ENCODE measurements at places on chromosomes 4 and X.

DNA sequence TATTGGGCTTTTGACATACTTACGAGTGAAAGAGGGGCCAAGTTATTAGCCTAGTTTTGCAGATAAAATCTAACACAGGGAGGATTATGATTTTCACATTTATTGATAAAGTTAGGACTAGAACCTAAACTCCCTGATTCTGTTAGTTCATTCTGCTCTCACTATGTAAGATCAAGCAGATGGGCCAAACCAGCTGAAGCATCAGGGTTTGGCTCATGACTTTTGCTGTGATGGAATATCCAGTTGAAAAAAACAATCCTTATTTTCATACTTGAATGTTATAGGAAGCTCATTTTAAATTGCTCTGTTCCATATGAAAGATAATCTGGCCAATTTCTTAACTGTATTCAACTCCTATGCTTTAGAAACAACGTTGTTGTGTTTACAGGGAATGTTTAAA lies 21.2 kb downstream of the SPRY1 start:
- DNase-seq: no peak

DNA sequence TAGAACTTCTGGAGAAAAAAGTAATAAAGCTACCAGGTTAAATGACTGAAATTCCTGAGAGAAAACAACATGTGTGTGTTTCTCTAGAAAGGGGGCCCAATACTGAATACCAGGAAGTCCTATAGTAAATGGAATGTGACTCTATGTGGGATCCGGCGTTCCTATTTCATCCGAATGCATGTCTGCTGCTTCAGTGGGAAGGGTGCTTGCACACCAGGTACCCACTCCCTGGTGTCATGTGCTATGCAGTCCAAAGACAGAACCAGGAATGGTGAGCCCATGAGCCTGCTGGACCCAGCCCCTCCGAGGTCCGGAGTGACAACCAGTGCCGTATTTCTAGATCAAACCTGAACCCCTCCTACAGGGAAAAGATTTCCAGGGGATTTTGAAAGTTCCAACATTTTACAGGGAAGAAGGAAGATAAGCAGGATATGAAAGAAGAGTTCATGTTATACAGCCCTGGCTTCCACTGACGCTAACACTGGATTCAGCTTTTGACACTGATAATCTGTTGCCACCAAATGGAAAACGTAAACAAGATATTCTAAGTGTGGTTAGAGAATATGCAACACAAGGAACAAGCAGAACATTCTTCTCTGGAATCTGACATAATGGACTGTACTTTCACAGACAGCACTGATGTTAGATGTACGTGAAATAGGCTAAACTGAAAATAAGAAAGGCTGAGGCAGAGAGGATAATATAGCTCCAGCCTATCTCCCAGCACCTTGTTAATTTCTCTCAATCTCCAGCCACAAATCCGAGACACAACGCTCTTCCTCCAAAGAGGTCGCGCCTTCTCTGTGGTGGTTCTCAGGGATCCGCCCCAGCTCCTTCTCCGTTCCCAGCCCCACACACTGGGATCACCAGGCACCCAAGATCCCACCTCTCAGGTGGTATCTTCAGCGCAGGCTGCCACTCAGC lies 725 bp upstream of the CXCL1 start:
- no peak for DNase-seq

DNA sequence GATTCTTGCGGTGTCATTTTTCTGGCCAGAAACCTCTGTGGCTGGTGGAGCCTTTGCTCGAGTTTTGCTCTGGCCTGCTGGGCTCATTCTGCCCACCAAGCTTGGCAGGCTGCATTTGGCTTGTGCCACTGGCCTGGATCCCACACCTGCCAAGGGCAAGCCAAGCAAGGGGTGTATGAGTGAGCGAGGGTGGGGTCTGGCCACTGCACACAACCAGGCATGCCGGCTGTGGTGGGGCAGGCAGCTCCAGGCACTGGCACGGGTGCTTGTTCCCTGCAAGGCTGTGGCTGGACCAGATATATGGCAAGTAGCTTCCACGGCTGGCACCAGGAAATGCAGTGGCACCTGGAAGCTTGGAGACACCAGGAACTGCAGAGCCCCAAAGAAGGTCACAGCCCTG lies 68.6 kb upstream of the PPP3CA start:
- DNase-seq: no peak

DNA sequence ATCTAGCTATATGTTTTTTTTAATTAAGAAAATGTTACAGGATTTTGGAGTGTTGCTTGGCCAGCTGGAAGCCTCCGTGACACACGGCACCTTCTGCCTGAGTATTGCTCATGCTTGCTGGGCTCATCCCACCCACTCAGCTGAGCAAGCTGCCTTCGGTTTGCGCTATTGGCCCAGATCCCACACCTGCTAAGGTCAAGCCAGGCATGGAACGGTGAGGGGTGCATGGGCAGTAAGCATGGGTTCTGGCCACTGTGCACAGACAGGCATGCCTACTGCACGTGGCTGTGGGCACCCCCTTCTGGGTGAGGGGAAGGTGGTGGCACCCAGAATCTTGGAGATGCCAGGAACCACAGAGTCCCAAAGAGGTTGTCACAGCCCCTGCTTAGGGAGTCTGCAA lies 1178.4 kb upstream of the PCDH7 start:
- DNase-seq: no peak

GRCh38 chr4:140644470-140645185 lies 75.9 kb upstream of the UCP1 start:
- DNase-seq: no peak

GRCh38 chrX:150958177-150958576 lies 25.0 kb upstream of the HMGB3 start:
- DNase-seq: no peak

GRCh38 chr4:110175634-110176033 lies 22.8 kb downstream of the ELOVL6 start:
- DNase-seq: peak; percentile 23

DNA sequence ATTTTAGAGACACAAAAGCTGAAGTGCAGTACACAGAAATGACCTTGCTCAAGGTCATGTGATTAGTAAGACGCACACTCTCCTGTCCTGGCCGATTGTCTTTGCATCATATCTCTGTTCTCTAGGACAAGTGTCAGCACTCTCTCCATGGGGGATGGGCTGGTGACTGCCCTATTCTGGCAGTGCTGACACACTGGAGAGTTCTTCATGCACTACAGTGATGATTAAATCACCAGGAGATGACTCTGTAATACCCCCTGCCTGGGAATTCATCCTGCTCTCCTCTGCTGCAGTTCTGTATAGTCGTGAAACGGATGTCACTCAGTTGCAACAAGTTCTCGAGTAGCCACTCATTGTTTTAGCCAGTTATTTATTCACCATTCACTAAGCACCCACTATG lies 5.3 kb upstream of the SHISA3 start:
- DNase-seq: no peak

GRCh38 chrX:119895843-119896326 lies at the start of gene AKAP14:
Gene AKAP14 (plus strand): TSS chrX:119895893. CDS start chrX:119903224, 7,331 bp downstream.
- no peak for DNase-seq

GRCh38 chr4:23728393-23728792 lies 161.5 kb downstream of the PPARGC1A start:
- DNase-seq: peak; percentile 93

- DNase-seq: peak; percentile 37
These were observed 482 bp downstream of the GSTCD start for GRCh38 chr4:105709081-105709450.

DNA sequence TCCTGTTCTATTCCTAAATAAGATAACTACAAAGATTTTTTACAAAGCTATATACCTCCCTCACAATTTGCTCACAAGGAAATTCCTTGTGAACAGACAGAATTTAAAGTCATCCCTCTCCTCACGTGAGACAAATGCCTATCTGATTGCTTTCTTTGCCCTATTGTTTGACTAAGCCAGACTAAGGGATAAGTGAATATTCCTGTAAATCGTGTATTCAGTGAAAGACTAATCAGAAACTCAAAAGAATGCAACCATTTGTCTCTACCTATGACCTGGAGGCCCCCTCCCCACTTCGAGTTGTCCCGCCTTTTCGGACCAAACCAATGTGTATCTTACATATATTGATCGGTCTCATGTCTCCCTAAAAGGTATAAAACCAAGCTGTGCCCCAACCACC lies 15.3 kb upstream of the ZBTB33 start:
- no peak for DNase-seq

- DNase-seq: no peak
These were observed 34.1 kb upstream of the TNIP3 start for GRCh38 chr4:121198251-121198650.

DNA sequence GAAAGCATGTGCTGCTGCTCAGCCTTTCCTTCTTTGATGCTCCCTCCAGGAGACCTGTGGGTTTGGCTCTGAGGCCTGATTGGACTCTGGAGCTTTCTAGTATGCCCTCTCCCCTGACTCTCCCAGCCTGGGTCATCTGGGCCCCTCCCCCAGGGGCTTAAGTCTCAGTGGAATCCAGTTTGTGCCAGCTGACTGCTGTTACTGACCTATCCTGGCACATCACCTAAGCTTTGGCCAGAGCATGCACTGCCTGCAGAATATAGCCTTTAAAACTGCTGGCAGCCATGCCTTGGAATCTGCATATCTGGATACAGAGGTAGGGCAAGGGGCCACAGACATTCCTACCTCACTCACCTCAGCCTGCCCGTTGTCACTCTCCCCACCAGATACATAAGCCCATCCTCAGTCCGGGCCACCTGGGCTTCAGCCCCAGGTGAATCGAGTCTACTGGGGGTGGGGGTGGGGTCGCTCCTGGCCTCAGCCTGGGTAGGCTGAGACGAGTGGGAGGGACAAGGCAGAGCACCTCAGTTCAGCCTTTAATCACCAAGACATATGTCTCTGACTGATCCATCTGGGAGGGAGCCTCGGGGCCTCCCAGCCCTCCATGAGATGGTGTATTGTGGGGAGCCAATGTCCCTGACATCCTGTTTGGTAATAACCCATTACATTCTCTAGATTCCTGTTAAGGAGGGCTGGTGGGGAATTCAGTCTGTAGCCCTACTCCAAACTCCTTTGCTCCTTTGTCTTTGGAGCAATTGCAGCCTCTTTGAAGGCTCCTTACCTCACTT lies 61.2 kb downstream of the STARD8 start:
- peak; percentile 67 for DNase-seq

DNA sequence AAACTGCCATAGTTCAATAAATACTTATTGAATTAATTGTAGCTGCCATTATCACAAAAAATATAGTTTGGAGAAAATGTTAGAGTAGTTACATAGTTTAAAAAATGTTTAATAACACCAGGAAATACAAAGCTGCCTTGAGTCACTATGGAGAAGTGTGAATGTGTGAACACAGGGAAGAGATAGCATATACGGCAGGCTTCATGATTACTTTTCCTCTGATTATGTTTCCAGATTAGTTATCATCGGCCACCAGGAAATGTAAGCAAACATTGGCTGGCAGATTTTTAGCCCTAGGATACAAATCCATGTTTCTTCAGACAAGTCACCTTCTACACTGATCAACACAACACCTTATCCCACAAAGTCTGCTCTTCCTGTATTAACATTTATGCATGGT lies 4.4 kb downstream of the PRDM5 start:
- DNase-seq: no peak

DNA sequence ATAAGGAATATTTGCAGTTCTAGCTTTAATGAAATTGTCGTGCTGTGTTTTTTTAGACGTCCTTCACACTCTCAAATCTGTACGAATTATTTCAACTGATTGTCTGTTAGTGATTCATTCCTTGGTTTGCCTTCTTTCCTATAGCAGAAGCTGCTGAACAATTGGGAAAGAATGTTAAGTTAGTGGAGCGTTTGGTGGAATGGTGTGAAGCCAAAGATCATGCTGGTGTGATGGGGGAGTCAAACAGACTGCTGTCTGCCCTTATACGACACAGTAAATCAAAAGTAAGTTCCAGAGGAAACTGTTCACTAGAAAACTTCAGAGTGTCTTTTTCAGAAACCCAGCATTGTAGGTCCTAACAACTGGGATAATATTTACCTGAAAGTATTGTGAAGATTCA lies 159.9 kb downstream of the RAP1GDS1 start:
- DNase-seq: peak; percentile 81

DNA sequence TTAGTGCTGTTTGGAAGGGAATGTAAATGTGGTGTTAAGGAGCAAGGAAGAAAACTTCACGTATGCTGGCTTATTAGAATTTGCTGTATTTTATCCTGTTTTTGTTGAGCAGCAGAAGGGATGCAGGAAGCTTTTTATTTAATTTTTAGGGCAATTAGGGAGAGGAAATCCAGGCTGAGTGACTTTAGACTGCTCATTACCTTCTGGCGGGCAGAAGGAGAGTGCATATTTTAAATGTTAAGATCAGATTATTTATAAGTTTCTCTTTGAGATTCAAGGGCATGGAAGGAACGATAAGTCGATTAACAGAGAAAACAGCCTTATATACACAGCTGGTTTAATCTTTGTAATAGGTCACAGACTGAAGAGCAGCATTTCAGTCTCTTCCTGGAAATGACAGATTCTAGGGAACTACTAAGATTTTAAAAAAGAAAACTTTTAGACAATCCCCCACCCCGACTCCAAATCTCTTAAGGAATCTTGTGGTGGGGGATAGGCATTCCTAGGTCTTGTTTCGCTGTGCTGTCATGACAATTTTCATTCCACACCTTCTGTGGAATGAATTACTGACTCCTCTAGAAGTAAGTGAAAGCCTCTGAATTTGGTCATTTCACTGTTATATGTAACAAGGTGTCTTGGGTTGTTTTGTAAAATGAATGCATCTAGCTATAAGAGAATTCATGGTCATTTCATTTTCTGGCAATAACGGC lies 402.5 kb downstream of the RAPGEF2 start:
- DNase-seq: no peak

- no peak for DNase-seq
These were observed 27.3 kb downstream of the IQCM start for GRCh38 chr4:149788300-149788699.

GRCh38 chr4:122224348-122224747 lies 72.2 kb downstream of the BLTP1 start:
- peak; percentile 17 for DNase-seq

GRCh38 chr4:176320976-176321361 lies 1.2 kb downstream of the SPCS3 start:
- DNase-seq: no peak

GRCh38 chr4:39023059-39023458 lies 9.2 kb downstream of the TMEM156 start:
- no peak for DNase-seq

GRCh38 chrX:19721726-19722370 lies 165.6 kb downstream of the SH3KBP1 start:
- no peak for DNase-seq

DNA sequence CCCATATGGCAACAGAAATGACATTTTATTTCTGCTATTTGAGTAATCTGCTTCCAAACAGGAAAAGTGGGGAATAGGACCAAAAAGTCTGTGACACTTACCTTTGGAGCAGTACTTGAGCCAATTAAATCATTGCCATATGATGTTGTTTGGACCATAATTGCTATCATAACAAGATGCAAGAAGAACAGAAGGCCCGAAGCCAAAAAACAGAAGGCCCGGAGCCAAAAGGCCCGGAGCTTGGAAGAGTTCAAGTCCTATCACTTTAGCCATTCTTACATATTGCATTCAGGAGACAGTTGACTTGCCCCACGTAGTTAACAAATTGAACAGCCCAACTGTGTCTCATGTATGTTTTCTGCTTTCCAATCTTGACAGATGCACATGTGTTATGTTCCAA lies 285.6 kb downstream of the ARHGAP24 start:
- DNase-seq: no peak

- DNase-seq: no peak
These were observed 153.9 kb downstream of the UNC5C start for GRCh38 chr4:95394752-95395306.

- no peak for DNase-seq
These were observed 151.8 kb downstream of the POU4F2 start for GRCh38 chr4:146790515-146790914.

- no peak for DNase-seq
These were observed 54.0 kb upstream of the LDB2 start for GRCh38 chr4:16952462-16952871.

Data from EL (cell line).